Activated CD8-positive, alpha-beta memory T cell treated with anti-CD3 and anti-CD28 coated beads, Interleukin-2, amount 50 U/mL, for 48 hours (primary cell): ENCODE measurements at places on chromosomes 3 and 15.

- DNase-seq = no peak
Measured at GRCh38 chr3:120040813-120041377, 53.4 kb downstream of the GSK3B start.

GRCh38 chr15:63218100-63218808 is 28.8 kb downstream of the RAB8B start:
- DNase-seq = no peak

DNA sequence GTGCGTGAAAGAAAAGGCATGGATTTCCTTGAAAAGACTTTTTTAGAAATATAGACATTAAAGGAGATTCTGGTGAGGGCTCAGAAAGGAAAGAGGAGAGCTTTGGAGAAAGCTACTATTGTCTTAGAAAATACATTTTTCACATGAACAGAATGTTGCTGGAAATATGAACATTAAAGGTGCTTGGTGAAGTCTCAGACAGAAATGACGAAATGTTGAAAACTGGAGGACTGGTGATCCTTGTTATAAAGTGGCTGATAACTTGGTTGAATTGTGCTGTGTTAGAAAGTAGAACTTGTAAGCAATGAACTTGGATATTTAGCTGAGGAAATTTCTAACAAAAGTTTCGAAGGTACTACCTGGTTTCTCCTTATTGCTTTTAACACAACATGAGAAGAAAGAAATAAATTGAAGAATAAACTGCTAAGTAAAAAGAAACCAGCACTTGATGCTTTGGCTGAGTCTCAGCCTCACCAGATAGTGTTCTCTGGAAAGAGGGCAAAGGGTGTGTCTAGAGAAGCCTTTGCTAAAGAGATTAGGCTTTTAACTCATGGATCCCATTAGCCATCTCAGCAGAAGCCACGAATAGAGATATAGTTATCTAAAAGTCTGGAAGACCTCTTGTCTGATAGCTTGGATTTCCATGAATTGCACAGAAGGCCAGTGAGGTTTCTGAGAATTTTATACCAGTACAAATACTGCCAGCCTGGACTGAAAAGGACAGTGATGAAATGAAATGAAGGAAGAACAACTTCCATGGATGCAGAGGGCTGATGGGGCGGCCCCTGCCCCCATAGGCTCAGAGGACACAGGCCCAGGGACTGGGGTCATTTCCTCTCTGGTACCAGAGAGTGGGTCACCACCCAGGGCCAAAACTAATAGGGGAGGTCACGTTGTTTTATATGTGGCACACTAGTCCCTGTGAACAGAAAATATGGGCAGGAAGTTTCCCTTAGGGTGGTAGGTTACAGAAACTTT is 91.5 kb downstream of the RPL22L1 start:
- no peak for DNase-seq

- no peak for DNase-seq
Measured at GRCh38 chr3:127147291-127147885, 45.5 kb upstream of the PRR23E start.

DNA sequence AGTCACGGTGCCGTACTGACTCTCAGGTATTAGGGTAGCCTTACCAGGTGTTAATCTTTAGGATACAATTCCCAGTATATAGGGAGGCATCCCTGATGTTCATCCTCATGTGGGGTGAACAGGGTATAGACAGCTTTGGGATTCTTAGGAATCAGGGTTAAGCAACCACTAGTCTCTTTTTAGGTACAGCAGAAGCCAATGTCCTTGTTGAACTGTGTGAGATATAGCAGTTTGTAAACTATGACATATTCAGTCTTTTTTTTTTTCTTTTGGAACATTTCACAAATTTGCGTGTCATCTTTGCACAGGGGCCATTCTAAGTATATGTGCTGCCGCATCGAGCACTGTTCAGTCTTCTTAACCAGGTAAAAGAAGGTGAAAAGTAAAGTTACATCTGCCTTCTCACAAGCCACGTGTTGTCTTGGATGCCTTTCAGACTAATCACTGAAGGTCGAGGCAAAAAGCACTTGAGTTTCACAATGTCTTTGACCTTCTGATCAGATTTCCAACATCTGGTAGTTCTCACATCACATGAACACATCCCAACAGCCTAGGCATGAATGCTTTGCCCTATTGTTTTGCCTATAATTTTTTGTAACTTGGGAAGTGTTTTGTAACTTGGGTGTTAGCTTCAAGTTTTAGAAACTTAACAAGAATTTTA is 17.2 kb downstream of the TSEN2 start:
- DNase-seq = no peak

DNA sequence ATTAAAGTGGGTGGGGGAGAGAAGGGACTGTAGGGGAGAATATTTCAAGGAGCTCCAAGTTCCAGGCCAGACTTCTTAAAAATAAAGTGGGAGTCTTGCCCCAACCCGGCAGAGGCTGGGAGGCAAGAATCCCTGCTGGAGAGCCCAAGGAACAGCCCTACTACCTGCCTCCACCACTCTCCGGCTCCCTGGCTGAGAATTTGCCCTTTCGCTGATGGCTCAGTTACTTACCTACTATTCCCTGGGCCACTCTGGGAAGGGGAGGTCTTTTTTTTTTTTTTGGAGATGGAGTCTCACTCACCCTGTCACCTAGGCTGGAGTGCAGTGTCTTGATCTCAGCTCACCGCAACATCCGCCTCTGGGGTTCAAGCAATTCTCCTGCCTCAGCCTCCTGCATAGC is 15.5 kb downstream of the MYL3 start:
- DNase-seq = no peak
